ENCODE measurements at places on chromosomes 5 and 9. TPM values are rescaled to one million over a fixed set of nuclear protein-coding genes. Genes with fewer than 3 reads are reported as not detected.

GRCh38 chr5:148858106-148858505, 31.7 kb downstream of the ADRB2 start:
- no peak for DNase-seq
- no peaks in the 10 kb centered on the region for H3K27me3 ChIP-seq
- peak overlapping the region; percentile 8 for H3K27ac ChIP-seq
- peaks cover 29% of the 10 kb centered on the region for H3K4me1 ChIP-seq
- H3K36me3 ChIP-seq: no peaks in the 10 kb centered on the region

GRCh38 chr5:134249469-134250379, 23.9 kb upstream of the PPP2CA start:
- no peak overlapping the region for H3K4me3 ChIP-seq
- peak overlapping the region; percentile 8 for H3K27ac ChIP-seq
- DNase-seq: peak; percentile 33
- no peaks in the 10 kb centered on the region for H3K27me3 ChIP-seq

GRCh38 chr9:19999491-20000057, 210.7 kb upstream of the SLC24A2 start:
- H3K27me3 ChIP-seq: no peaks in the 10 kb centered on the region
- H3K4me1 ChIP-seq: no peaks in the 10 kb centered on the region
- no peaks in the 10 kb centered on the region for H3K36me3 ChIP-seq
- DNase-seq: no peak
- H3K4me3 ChIP-seq: no peak overlapping the region

TEK gene
- total RNA-seq: 36.5 TPM

- no peaks in the 10 kb centered on the region for H3K4me1 ChIP-seq
- no peak overlapping the region for H3K27ac ChIP-seq
- no peak for DNase-seq
- no peaks in the 10 kb centered on the region for H3K36me3 ChIP-seq
- H3K4me3 ChIP-seq: no peak overlapping the region
Measured at GRCh38 chr9:125380406-125380805, 118.8 kb downstream of the GAPVD1 start.

DNA sequence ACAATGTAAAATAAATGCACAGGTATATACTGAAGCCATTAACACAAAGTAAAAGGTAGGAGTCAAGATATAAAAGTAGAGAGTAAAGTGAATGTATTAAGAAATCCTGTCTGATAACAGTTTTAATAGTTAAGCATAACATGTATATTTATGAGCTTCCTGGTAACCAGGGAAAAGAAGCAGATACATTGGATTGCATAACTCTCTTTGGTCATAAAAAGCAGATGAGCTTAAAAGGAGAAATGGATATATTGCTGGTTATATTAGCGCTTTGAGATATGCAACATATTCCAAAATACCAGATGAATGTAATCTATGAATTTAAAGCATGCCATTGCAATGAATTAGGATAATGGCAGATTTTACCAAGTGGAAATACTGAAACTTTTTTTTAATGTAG, 6.2 kb upstream of the TNFSF8 start:
- no peak overlapping the region for H3K27ac ChIP-seq
- no peaks in the 10 kb centered on the region for H3K27me3 ChIP-seq
- no peaks in the 10 kb centered on the region for H3K4me1 ChIP-seq
- no peak for DNase-seq
- H3K4me3 ChIP-seq: no peak overlapping the region

PHF24 gene
- total RNA-seq: 0.07 TPM

ADAMTS12 gene
- 1.7 TPM for total RNA-seq

RNF224 gene
- total RNA-seq: not detected

Data from heart left ventricle (tissue), 16 donors.